Glomerular endothelial cell (primary cell): ENCODE measurements at places on chromosomes 1 and 21.

DNA sequence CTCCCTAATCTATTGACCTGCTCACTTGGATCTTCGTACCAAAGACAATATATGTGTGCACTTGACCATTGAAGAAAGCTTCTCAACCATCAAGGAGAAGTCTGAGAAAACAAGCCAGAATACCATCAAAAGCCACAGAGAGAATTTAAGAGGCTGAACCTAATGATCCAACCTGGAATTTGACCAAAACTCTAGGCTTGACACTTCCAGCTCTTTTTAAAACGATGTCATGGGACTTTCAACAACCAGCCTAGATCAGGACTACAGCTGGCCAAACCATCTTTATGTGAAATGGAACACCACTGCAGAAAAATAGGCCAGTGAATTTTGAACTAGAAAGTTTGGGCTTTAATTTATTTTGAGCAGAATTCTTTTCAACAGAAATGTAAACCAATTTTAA lies 444.4 kb downstream of the LTN1 start:
- DNase-seq, result no peak

GRCh38 chr1:89464008-89464407 lies 60.6 kb upstream of the LRRC8B start:
- DNase-seq, result no peak

GRCh38 chr1:15574741-15575140 lies 10.1 kb downstream of the AGMAT start:
- DNase-seq, result no peak

GRCh38 chr1:115041654-115042053 lies 12.0 kb downstream of the TSHB start:
- peak; percentile 7 for DNase-seq

DNA sequence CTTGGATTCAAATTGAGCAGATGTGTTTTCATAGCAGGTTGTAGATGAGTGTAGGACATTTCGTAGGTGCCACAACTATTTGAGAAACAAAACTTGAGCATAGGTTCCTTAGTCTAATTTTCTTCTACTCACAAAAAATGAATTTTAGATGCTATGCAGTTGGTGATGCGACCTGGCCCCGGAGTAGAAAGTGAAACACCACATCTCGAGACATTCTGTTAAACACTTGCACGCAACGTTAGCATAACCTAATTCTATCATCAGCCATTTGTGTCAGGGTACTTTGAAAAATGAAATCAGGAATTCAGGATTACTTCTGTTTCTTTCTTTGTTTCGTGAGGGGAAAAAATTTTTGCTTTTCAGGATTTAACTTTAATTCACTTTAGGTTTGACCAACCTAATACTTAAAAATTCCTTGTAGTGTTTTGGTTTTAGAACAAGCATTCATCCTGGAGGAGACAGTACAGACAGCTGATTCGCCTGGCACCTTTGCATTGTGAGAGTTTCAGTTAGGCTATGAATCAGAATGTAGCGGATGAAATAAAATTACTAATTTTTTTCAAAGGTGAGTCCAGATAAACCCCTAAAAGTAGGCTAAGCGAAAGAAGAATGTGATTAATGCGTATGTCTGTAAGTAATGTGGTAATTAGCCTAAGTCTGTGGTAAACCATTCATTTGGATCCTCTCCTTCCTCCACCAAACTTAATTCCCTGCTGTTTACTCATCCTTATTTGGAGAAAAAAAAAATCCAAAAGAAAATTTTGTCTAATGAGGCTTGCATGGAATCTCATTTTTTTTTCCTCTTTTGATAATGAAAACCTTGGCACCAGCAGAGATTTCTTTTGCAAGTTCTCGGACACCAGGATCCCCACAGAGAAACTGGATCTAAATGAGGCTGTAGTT lies 44.9 kb downstream of the MAP3K21 start:
- DNase-seq, result no peak

- no peak for DNase-seq
These were observed 19.7 kb downstream of the BCAR3 start for GRCh38 chr1:93661829-93662474.

- no peak for DNase-seq
These were observed 12.2 kb upstream of the IL10 start for GRCh38 chr1:206784471-206784903.

GRCh38 chr1:11784993-11785769 lies 20.6 kb downstream of the MTHFR start:
- DNase-seq, result no peak

DNA sequence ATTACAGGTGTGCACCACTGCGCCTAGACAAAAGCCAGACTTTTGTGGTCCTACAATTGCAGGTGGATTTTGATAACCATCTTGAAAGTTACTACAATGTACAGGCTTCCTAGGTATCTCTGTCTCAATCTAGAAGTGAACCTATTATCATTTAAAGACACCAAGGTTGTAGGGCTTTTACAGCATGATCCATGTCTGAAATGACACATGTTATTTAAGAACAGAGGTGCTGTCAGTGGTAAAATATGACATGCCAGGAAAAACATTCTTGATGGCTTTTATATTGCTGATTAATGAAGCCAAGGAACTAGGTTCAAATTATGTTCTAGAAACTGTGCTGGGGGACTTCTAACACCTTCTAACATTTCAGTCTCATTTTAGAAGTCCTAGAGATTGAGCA lies 253.1 kb downstream of the SDCCAG8 start:
- DNase-seq, result no peak

- no peak for DNase-seq
These were observed 359.3 kb downstream of the SMYD3 start for GRCh38 chr1:246147524-246148461.

DNA sequence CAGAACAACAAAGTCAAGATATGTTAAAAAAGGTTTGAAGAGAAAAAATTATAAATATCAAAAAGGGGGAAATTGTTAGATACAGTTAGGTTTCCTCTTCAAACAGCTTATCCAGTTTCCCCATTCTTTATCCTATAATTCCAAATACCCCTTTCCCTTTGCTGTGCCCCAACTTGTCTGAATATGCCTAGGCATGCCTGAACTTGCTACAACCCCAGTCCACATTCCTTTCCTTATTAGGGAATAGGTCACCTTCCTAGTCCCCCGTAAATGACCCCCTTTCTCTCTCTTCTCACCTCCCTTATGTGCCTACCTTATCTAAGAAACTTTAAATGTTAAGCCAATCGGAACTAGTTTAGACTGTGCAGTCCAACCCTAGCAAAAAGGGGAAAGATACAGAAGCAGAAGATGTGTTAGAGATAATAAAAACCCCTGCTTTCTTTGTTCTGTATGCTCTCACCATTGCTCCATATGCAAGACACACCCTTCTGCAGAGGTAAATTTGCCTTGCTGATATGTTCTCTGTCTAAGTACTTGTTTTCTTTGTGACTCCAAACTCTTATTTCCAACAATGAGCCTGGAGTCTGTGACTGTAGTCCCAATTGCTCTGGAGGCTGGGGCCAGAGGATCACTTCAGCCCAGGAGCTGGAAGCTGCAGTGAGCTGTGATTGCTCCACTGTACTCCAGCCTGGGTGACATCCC lies 810.1 kb downstream of the PLA2G4A start:
- no peak for DNase-seq

GRCh38 chr1:212121779-212122178 lies 86.2 kb downstream of the DTL start:
- no peak for DNase-seq

DNA sequence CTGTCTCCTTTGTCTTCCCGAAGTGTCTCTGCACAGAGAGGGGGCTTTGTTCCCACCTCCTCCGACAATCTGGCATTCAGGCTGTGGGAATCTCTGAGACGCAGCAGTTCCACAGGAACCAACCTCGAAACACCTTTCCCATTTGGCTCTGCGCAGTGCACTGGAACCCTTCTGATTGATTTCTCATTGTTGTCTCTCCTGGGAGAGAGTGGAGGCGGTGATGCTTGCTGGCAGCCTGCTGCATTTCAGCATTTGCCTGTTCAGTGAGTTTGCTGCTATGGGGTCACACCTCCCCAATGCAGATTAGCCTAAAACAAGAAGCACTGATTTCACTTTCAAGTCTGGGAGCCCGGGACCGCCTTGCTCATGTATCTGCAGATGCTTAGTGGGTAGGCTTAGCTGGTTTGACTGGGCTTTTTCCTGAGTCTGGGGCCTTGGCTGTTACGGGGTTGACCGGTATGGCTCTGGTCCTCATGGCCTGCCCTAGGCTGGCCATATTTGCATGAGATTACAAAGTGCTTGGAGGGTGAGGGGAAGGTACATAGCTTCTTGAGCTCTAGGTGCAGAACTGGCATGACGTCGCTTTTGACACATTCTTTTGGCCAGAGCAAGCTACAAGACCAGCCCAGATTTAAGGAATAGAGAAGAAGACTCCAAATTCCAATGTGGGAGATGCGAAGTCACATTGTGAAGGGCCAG lies 695.3 kb downstream of the PTPRU start:
- DNase-seq, result no peak

DNA sequence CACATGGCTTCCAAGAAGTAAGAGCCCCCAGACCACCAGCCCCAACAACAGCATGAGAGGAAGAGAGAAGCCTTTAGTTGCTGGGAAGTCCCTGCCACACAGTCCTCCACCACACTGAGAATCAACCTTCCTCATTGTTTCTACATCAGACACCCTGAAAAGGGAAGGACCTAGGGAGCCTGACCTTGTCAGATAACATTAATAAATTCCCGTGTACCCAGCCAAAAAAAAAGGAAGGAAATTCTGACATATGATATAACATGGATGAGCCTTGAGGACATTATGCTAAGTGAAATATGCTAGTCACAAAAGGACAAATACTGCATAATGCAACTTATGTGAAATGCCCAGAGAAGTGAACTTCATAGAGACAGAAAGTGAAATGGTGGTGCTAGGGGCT lies 65.6 kb upstream of the ARHGAP29 start:
- DNase-seq, result no peak

GRCh38 chr1:228213917-228214808 lies 6.3 kb downstream of the OBSCN start:
- DNase-seq, result no peak

DNA sequence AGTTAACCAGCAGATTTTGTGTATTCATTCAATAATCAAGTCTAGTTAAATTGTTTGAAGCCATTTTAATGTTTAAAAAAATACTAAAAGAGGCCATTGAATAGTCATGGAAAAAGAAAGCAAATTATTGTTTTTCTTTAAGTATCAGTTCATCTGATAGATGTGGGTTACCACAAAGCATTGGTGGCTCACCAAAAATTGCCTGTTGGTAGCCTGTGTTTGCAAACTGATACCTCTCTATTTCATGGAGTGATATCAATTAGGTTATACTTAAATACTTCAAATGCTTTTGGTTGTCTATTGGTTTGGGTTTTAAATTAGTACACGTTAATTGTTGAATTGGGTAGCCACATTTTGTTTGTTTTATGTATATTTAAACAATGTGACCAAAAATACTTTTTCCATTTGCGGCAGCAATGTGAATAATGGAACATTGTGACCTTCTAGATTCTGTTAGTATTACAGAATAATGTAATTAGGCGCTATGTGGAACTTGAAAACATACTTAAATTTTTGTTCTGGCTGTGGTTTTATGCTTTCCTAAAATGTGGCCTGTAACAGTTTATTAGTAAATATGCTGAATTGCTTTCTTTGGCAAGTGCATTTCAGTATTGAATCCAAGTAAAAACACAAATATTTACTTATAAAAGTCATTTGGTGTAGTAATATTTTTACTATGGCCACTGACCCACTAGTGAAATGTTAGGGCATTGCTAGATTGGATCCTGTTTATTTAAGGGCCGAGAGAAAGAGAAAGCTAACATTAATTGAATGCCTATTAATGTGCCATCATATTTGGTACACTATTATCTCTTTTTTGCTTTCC lies 37.1 kb upstream of the NBL1 start:
- no peak for DNase-seq

DNA sequence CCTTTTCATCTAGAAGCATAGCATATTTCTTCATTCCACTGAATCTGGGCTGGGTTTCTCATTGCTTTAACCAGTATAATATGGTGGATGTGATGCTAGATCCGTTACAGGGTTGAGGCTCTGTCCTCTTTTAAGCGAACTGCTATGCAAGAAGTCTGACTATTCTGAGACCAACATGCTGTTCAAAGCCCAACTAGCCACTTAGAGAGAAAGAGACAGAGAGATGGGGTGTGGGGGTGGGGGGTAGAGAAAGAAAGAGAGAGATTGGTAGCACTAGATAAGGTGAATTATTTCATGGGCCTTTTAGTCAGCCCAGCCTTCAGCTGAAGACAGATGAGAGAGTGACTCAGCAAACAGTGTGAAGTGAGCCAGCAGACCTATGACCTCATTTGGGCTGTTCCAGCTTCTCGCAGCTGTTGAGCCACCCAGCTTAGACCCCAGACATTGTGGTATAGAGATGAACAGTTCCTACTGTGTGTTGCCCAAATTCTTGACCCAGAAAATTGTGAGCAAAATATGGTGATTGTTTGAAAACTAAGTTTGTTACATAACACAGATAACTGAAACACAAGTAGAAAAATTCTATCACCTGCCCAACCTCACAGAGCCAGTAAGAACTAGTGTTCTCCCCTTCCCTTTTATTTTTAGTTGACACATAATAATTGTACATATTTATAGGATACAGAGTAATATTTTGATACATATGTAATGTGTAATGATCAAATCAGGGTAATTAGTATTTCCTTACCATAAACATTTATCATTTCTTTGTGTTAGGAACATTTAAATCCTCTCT lies 40.7 kb upstream of the PRKACB start:
- peak; percentile 57 for DNase-seq
